ENCODE measurements at places on chromosomes 7 and 10.

- no peak for DNase-seq
Observed at GRCh38 chr10:78260141-78260540, 226.5 kb downstream of the RPS24 start.

GRCh38 chr10:101011517-101012423, 12.2 kb downstream of the LZTS2 start:
- no peak for DNase-seq

GRCh38 chr10:865924-866576, 65.5 kb downstream of the LARP4B start:
- no peak for DNase-seq

- DNase-seq: no peak
Observed at GRCh38 chr10:22159979-22160378, 57.8 kb downstream of the EBLN1 start.

GRCh38 chr7:139109983-139110411, 477 bp upstream of the ZC3HAV1 start:
- DNase-seq: no peak

GRCh38 chr10:120632942-120633341, 175.9 kb downstream of the PLPP4 start:
- DNase-seq: no peak

GRCh38 chr7:155880721-155881120, 68.5 kb upstream of the SHH start:
- DNase-seq: no peak

DNA sequence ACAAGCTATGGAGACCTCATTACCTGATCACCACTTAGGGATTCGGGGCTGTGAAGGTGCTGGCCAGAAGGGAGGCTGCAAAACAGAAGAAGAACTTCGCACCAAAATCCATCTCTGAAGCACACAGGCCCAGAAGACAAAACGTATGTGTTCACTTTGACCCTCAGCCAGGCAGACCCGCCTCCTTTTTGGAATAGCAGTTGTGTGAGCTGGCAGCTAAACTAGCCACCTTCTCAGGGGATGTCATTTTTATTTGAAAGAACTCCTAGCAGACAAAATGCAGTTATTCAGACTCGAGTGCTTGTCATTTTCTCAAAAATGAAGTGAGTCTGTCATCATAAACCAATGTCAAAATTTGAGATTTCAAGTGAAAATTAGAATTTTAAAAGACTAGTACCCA, 71.7 kb downstream of the TNS3 start:
- no peak for DNase-seq

- DNase-seq: no peak
Observed at GRCh38 chr7:20021831-20022230, 195.4 kb downstream of the MACC1 start.

DNA sequence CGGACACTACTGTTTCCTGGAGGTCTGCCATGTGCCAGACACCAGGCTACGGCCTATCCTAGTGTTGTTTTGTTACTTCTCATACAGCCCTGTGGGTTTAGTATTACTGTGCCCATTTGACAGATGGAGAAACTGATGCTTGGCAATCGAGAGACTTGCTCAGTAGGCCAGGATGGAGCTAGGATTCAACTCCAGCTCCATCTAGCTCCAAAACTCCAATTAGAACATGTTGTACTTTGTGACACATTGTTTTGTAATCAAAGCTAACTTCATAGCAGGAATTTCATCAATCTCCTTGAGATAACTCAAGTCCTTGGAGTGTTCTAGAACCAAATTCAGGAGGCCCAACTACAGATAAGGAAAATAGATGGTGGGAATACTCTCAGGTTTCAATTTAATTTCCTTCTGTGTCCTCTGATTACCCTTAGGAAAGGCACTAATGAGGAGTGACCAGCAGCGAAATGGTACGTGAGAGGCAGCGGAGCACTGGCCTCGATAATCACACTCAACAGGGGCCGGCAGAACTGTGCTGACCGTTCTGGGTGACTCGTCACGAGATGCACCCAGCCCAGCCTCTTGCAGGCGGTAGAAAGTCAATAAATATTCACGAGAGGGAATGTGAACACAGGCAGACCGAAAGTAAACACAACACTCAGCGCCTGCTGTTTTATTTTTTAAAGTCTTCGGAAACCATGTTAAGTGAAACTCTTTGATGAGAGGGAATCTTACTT, 269.6 kb upstream of the NEBL start:
- no peak for DNase-seq

DNA sequence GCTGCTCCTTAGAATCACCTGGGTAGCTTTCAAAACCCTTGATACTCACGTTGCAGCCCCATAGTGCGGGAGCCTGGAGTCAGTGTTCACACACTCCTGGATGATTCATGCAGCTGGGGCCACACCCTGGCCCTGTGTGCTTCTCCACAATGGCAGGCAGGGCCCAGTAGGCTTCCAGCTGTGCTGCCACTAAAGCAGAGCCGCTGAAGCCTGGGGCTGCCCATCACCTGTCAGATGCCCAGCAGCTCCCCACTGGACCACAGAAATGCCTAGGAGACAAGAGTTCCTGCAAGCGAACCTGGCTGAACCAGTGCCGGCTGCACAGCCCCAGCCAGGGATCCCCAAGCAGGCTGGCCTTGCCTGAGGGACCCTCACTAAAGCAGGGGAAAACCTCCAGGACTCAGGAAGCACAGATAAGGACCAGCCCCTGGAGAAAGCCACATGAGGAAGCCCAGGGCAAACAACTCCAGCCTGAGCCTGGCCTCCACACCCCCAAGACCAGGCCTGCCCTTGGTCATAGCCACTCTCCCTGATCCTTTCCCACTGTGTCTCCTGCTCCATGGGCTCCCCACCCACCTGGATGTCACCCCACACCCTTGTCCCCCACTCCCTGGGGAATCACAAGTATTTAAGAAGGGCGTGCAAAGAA, 111.9 kb downstream of the GRID1 start:
- DNase-seq: no peak

DNA sequence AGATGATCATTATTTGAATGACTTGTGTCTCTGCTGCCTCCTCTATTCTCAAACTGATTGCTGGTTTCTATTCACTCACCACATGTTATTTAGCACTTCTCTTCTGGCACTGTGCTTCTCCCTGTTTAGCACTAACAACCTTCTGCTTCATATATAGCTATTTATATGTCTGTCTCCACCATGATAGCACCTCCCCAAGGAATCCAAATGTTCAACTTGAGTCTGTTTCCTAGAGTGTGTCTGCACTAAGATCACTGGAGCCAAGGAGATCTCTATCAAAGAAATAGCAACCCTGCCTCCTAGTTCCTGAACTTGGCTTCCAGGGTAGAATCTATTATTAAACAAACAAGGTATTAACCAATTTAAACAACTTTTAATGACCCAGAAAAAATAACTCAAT, 104.5 kb downstream of the CYP26A1 start:
- no peak for DNase-seq

- no peak for DNase-seq
Observed at GRCh38 chr7:137953665-137954470, 48.0 kb downstream of the CREB3L2 start.

DNA sequence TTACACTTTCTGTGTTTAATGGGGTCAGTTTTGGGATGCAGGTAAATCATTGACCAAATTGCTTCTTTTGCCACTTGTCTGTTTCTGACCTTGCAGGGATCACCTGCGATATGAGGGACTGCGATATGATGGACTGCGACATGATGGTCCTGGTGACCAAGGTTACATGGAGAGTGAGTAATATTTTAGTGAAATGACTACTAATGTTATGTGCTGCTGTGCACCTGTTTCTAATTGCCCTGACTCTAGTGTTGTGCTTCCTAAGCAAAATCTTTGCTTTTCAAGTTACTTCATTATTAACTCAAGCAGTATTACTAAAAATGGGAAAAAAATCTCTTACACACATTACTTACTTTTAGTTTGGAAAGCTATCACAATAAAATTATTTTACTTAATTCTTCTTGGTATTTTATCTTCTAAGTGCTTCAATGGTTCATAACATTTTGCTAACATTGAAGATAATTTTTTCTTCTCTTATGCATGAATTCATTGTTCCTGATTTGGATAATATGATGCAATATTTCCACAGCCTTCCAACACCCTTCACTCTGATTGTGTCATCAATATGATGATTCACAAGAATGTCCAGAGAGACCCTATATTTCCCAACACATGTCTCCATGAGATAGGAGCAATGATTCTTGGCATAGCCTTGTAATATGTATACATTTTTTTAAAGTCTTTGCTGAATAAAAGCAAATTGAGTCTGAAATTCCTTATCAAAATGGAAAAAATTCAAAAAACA, 306.2 kb upstream of the AKR1E2 start:
- no peak for DNase-seq

- DNase-seq: peak; percentile 35
Observed at GRCh38 chr10:102451105-102451969, at the start of gene C10orf95. C10orf95 (minus strand) TSS chr10:102451543; CDS start chr10:102451093, 450 bp downstream.

- DNase-seq: no peak
Observed at GRCh38 chr7:2471022-2471329, 5.2 kb downstream of the GRIFIN start.

DNA sequence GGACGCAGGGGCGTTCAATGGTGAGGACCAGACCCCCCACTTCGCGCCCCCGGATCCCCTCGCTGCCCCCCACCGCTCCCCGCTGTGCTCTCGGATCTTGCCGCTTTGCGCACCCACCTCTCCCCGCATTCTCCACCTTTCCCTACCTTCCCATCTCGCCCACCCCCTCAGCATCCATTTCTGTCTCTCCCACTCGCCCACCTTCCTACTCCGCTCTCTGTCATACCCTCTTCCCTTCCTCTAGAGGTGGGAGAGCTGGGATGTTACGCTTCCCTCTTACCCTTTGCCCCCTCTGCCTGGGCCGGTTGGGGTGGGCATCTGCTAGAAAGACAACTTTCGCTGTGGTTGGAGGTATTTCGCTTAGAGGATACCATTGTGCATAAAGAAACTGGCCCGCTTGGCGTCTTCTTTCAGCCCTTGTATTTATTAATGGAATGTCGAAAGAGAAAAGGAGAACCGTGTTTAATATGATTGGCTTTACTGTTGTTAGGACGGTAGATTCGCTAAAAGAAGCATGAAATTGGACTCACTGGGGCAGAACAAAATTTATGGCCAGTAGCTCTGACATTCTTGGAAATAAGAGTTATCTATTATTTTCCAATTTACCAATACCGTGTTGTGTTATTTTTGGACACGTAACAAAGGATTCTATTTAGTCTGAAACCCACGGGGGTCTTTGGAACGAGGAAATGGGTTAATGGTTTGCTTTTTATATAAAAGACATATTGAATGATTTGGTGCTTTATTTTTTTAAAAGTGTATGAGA, 873 bp downstream of the PRKAR2B start:
- DNase-seq: no peak

GRCh38 chr10:92203919-92204623, 86.8 kb downstream of the CPEB3 start:
- DNase-seq: no peak

- no peak for DNase-seq
Observed at GRCh38 chr10:100520811-100521210, 1.1 kb upstream of the SEC31B start.

DNA sequence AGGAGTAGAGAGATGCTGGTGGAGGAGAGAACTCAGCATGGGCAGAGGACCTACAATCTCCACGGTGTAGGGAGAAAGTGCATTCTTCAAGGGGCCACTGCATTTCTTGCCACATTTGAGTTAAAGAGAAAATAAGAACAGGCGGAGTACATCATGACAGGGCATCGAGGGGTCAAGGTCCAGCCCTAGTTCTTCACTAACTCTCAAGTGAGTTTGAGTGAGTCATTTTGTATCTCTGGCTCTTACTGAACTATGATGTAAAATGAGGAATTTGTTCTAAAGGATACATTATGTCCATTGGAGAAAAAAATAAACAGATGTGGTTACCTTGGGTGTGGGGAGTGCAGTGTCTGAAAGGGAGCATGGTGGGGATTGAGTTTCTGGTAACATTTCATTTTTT, 182.9 kb downstream of the XPNPEP1 start:
- no peak for DNase-seq

GRCh38 chr10:24415455-24416125, 206.7 kb downstream of the KIAA1217 start:
- DNase-seq: peak; percentile 40

- DNase-seq: no peak
Observed at GRCh38 chr10:74778436-74779094, 47.8 kb upstream of the KAT6B start.

GRCh38 chr10:88125766-88126165, 262.3 kb downstream of the PTEN start:
- no peak for DNase-seq

DNA sequence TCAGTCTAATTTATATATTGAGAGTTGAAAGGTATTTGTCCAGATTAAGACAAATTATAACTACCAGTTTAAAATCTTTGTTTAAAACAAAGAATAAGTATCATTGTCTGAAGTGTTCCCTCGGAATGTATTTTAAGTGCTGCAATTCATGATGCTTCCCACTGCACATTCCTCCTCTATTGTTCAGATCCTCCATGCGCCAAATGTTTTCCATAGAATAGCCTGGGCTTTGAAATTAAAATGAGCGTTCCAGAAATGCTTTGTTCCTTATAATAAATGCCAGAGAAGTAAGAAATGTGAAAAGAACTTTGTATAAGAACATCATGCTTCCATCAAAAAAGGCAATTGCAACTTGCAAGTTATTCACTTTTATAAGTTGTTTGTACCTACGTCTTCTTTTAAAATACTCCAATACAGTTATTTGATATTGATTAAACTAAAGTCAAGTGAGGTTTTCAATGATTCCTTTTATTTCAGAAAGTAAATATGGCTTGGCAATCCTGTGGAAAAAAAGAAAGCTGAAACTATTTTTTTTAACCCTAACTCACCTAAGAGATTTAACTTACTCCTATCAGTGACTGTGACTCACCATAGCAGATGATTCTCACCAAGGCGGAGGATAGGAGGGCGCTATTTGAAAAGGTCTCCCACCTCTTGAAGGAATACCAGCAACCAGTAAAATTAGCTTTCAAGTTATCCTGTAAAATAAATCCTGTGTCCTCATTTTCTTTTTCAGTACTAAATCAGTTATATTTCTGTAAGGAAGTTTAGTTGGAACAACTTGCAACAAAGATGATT, 85.8 kb downstream of the CTNNA3 start:
- DNase-seq: no peak

DNA sequence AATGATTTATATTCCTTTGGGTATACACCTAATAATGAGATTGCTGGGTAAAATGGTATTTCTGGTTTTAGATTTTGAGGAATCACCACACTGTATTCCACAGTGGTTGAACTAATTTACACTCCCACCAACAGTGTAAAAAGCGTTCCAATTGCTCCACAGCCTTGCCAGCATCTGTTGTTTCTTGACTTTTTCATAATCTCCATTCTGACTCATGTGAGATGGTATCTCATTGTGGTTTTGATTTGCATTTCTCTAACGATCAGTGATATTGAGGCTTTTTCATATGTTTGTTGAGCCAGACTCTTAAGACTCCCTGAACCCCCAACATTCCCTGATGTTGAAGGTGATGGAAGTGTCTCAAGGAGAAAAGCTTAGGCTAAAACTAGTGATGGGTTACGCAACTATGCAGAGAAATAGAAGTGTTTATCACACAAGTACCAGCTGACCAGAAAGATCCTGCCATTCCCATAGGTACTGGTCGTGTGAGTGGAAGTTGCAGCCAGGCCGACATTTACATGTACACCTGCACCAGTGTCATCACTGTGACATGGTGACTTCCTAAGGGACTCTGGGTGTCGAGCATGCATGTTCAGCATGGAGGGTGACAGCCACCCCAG, 711.2 kb upstream of the NRP1 start:
- no peak for DNase-seq

- peak; percentile 62 for DNase-seq
Observed at GRCh38 chr10:7561216-7561893, 105.4 kb downstream of the ITIH5 start.

Data from glutamatergic neuron (in vitro differentiated cells).